ENCODE measurements at places on chromosomes 7 and 10.
A peak's percentile ranks its signal among the peaks of the same experiment; 100 is the strongest.

DNA sequence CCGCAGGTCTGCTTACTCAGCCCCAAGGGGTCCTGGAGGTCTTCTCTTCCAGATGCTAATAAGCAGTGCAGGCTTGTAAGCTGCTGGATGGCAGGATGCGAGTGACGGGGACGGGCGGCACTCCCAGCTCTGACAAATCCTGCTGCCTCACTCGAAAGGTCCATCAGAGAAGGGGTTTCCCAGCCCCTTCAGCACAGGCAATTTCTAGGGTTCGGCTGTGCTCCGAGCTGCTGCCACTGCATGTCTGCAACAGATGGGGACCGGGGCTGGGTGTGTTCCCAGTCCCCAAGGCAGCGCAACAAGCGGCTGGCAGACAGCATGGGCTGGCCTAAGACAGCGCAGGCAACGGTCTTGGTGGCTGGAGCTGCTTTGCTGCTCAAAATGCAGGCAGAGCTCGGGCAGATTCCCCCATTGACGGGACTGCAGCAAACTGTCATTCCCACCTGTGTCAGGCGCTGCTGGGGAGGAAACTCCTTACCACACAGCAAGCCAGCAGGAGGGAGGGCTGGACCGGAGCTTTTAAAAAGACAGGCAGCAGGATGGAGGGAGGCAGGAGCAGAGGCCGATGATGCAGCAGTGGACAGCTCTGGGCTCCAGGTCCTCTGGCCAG lies 62.4 kb downstream of the PRKAG2 start:
- no peak for DNase-seq

DNA sequence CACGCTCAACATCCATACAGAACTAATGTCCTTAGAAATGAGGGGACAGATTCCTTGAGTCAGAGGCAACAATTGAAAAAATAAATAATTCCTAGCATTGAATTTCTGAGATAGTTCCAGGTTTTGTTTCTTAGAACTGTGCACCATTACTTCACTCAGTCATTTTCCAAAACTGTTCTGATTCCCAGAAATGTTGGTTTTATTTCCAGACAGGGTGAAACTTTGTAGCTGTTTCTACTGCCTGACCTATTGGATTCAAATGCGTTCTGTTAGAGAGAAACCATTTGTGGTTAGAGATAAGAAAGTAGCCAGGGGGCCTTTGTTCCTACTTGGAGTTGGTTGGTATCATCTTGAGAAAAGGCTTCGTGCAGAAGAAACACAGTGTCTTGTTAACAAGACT lies 8.1 kb upstream of the DEPP1 start:
- DNase-seq: peak; percentile 38

- no peak for DNase-seq
These were observed 724.5 kb downstream of the LRMDA start for GRCh38 chr10:76155961-76156360.

- peak; percentile 76 for DNase-seq
These were observed 146.9 kb upstream of the ANK3 start for GRCh38 chr10:60536529-60537114.

DNA sequence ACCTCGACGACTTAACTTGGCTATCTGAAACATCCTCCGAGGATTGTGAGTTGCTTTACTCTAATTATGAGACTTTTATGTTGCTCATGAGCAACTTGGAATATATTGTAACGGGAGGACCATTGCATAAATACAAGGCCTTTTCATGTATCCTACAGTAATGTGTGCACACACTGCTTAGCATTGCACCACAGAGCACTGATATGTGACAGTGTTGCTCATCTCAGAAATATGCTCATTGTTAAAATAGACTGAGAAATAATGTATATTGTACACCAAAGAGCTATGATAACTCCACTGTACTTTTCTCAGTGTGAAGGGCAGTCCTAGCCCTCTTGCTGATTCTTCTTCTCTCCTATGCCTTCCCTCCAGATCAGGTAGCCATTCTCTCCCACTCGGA lies 102.8 kb upstream of the CDK13 start:
- DNase-seq: no peak

GRCh38 chr7:42219447-42219846 lies 17.6 kb downstream of the GLI3 start:
- no peak for DNase-seq
